ENCODE measurements at places on chromosomes 13 and 19. TPM values are rescaled to one million over a fixed set of nuclear protein-coding genes. Genes with fewer than 3 reads are reported as not detected.

DNA sequence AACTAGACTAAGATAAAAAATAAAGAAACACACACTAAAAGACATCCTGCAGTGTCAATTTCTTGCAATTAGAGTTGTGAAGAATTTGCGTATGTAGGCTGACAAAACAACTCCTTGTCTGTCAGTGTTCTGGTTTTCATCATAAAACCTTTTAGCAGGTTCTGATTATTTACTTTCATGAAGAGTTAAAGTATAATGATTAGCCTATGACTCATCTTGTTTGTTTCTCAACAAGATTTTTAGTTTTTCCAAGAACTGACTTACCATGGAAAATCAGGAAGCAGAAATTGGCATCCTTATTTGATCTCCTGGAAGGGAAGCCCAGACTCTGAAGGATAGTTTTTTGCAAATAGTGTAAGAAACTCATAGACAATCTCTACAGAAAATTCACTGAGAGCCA is 848.7 kb upstream of the PCDH9 start:
- no peaks in the 10 kb centered on the region for H3K36me3 ChIP-seq
- no peaks in the 10 kb centered on the region for H3K27me3 ChIP-seq
- no peak overlapping the region for H3K4me3 ChIP-seq
- no peak for DNase-seq
- H3K27ac ChIP-seq = no peak overlapping the region

GRCh38 chr19:10565028-10565566 is 713 bp downstream of the KRI1 start:
- H3K4me1 ChIP-seq = peaks cover 18% of the 10 kb centered on the region
- H3K36me3 ChIP-seq = no peaks in the 10 kb centered on the region
- H3K27me3 ChIP-seq = no peaks in the 10 kb centered on the region
- peak; percentile 77 for DNase-seq
- H3K27ac ChIP-seq = no peak overlapping the region

GRCh38 chr13:26412936-26413716 is 144.4 kb upstream of the WASF3 start:
- no peak for DNase-seq
- H3K4me1 ChIP-seq = no peaks in the 10 kb centered on the region
- H3K27ac ChIP-seq = no peak overlapping the region
- no peak overlapping the region for H3K4me3 ChIP-seq
- H3K36me3 ChIP-seq = no peaks in the 10 kb centered on the region
- no peaks in the 10 kb centered on the region for H3K27me3 ChIP-seq

- H3K4me1 ChIP-seq = peaks cover 32% of the 10 kb centered on the region
- H3K36me3 ChIP-seq = no peaks in the 10 kb centered on the region
- no peak for DNase-seq
- H3K27me3 ChIP-seq = no peaks in the 10 kb centered on the region
- H3K27ac ChIP-seq = no peak overlapping the region
- H3K4me3 ChIP-seq = no peak overlapping the region
Measured at GRCh38 chr13:24039621-24040475, 120.7 kb upstream of the SPATA13 start.

DNA sequence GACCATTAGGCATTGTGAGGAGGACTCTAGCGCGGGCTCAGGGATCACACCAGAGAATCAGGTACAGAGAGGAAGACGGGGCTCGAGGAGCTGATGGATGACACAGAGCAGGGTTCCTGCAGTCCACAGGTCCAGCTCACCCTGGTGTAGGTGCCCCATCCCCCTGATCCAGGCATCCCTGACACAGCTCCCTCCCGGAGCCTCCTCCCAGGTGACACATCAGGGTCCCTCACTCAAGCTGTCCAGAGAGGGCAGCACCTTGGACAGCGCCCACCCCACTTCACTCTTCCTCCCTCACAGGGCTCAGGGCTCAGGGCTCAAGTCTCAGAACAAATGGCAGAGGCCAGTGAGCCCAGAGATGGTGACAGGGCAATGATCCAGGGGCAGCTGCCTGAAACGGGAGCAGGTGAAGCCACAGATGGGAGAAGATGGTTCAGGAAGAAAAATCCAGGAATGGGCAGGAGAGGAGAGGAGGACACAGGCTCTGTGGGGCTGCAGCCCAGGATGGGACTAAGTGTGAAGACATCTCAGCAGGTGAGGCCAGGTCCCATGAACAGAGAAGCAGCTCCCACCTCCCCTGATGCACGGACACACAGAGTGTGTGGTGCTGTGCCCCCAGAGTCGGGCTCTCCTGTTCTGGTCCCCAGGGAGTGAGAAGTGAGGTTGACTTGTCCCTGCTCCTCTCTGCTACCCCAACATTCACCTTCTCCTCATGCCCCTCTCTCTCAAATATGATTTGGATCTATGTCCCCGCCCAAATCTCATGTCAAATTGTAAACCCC is 2.8 kb upstream of the CEACAM5 start:
- H3K27me3 ChIP-seq = no peaks in the 10 kb centered on the region
- H3K27ac ChIP-seq = no peak overlapping the region

DNA sequence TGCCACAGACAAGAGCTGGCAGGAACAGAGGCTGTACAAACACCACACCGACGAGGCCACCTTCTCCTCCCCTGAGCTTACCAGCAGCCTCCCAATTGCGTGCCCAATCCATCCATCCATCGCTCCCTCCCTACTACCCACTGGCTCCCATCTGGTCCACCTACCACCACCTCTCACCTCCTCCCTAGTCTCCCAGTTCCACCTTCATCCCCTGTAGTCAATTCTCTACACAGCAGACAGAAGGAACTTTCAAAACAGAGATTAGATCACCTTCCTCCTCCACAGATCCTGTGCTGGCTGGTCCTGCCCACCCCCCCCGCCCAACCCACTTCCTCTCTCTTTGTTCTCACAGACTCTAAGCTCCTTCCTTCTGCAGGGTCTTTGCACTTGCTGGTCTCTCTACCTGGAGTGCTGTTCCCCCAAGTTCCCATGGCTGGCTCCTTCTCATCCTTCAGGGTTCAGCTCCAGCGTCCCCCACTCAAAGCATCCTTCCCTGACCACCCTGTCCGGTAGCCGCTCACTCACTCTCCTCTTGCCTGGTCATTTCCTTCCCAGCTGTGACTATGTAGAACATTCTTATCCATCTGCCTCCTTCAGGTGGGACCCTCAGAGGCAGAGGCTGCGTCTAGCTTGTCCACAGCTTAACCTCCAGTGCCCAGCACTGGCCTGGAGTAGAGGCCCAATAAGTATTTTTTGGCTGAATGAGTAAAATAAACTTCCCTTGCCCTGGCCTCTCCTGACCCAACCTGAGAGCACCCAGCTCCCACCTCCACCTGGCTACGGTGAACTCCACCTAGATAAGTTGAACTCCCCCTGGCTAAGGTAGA is 23.0 kb downstream of the PIN1 start:
- no peaks in the 10 kb centered on the region for H3K36me3 ChIP-seq
- H3K27ac ChIP-seq = no peak overlapping the region
- H3K4me3 ChIP-seq = no peak overlapping the region
- DNase-seq = no peak
- H3K27me3 ChIP-seq = no peaks in the 10 kb centered on the region

- DNase-seq = no peak
- no peaks in the 10 kb centered on the region for H3K36me3 ChIP-seq
- no peak overlapping the region for H3K4me3 ChIP-seq
Measured at GRCh38 chr19:45754323-45754722, 14.7 kb downstream of the SIX5 start.

- H3K36me3 ChIP-seq = no peaks in the 10 kb centered on the region
- no peak overlapping the region for H3K27ac ChIP-seq
- no peaks in the 10 kb centered on the region for H3K27me3 ChIP-seq
- DNase-seq = no peak
- peaks cover 3% of the 10 kb centered on the region for H3K4me1 ChIP-seq
- no peak overlapping the region for H3K4me3 ChIP-seq
Measured at GRCh38 chr19:1810439-1811160, 1.5 kb downstream of the ATP8B3 start.

- no peaks in the 10 kb centered on the region for H3K27me3 ChIP-seq
- no peak overlapping the region for H3K4me3 ChIP-seq
- H3K27ac ChIP-seq = no peak overlapping the region
Measured at GRCh38 chr19:42191855-42192254, 25.6 kb downstream of the DEDD2 start.

DNA sequence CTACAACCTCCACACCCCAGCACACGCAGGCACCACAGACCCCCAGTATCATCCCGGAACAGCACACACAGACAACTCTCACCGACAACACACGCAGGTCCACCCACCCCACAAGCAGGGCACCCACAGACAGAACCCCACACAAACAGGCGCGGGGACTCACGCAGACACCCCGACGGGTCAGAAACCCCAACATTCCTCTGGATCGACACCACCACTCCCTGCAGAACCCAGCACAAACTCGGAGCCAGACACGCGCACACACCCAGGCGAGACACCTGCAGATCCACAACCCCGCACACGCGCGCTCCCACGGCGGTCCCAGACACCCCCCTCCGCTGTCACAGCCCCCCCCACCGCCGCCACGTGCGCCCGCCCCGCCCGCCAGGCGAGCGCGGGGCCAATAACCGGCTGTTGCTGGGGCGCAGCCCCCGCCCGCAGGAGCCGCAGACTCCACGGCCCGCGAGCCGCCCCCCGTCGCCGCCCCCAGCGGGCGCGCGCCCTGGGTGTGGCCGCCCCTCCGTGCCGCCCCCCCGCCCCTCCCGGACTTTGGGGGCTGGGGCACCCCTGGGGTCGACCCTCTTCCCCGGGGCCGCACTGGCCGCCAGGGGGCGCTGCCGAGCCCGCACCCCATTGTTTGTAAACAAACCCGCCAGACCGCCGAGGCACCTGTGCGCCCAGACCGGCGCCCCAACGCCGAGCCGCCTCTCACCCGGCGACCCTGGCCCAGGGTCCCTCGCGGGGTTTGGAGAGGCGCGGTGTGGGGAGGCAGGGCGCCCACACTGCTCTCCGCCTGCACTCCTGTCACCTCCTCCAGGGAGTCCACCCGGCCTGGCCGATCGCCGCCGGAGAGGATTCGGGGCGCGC is 712 bp downstream of the BBC3 start:
- H3K27ac ChIP-seq = peak overlapping the region; percentile 92
- no peaks in the 10 kb centered on the region for H3K36me3 ChIP-seq
- peak overlapping the region; percentile 83 for H3K4me3 ChIP-seq
- H3K4me1 ChIP-seq = peaks cover 21% of the 10 kb centered on the region
- H3K27me3 ChIP-seq = no peaks in the 10 kb centered on the region

DNA sequence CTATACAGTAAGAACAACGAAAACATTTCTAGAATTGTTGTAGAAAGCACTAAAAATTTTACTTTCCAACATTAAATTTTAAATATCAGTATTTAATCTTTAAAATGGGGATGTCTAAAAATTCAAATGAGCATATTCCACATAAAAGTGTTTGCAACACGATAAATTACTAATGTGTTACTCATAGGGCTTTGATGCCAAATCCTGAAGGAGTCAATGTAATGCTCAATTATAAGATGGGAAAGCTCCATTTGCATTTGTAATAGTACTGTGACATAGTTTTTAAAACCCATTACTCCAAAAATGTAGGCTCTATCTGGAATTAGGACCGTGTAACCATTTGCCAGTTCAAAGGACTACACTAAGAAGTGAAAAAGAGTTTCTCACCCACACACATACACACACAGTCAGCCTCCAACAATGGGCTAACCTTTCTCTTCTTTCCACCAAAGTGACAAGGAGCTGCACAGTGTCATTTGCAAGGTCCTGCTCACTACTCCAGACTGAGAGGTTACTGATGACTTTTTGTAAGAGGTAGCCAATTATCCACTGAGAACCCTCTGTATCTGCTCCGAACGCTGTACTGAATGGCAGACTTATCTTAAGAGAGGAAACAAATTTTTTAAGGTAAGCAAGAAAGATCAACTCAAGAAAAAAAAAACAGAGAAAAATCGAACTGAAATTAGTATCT is 26.1 kb upstream of the EEF1AKMT1 start:
- H3K4me3 ChIP-seq = no peak overlapping the region
- H3K4me1 ChIP-seq = peaks cover 21% of the 10 kb centered on the region
- no peaks in the 10 kb centered on the region for H3K27me3 ChIP-seq
- peaks cover 10% of the 10 kb centered on the region for H3K36me3 ChIP-seq

The GJB6 gene
- not detected for total RNA-seq

The ONECUT3 gene
- total RNA-seq = not detected

The CD22 gene
- not detected for total RNA-seq

Measured in GM23248 (cell line).